Left lung (tissue), 14 donors: ENCODE measurements at places on chromosomes 13 and 19. TPM values are rescaled to one million over a fixed set of nuclear protein-coding genes. Genes with fewer than 3 reads are reported as not detected.
A peak's percentile ranks its signal among the peaks of the same experiment; 100 is the strongest.

The ZNF99 gene
- polyA plus RNA-seq: 0.63 TPM

The KBTBD6 gene
- 14.5 TPM for polyA plus RNA-seq

The APC2 gene
- 0.73 TPM for polyA plus RNA-seq

GRCh38 chr19:49999371-50000010 lies 25.7 kb downstream of the VRK3 start:
- DNase-seq: peak; percentile 29

DNA sequence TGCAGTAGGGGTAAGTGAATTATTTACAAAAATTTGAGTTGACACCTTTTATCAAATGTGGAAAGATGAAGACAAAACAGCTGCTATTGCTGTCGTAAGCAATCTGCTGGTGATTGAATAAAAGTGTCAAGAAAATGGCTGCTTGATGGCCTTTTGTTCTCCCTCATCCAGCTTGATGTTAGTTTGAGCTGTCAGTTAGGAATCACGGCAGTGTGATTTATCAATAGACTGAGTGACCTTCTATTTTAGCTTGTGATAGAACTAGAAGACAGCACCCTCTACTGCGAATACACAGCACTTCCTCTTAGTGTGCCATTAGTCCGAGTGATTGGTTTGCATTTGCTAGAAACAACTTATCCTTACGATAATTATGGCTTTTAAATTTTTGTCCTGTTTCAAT lies 76.3 kb downstream of the MZT1 start:
- peak; percentile 18 for DNase-seq

GRCh38 chr19:10701955-10702525 lies 801 bp downstream of the QTRT1 start:
- no peak for DNase-seq

The APOC4 gene
- polyA plus RNA-seq: not detected

The ZGLP1 gene
- polyA plus RNA-seq: 6.6 TPM

The NKPD1 gene
- polyA plus RNA-seq: 0.15 TPM

The RAB8A gene
- polyA plus RNA-seq: 74.3 TPM
